ENCODE measurements at places on chromosomes 5 and 9. TPM values are rescaled to one million over a fixed set of nuclear protein-coding genes. Genes with fewer than 3 reads are reported as not detected.

- H3K4me1 ChIP-seq: no peaks in the 10 kb centered on the region
- no peak overlapping the region for H3K4me3 ChIP-seq
- DNase-seq: no peak
- H3K36me3 ChIP-seq: no peaks in the 10 kb centered on the region
- no peak overlapping the region for H3K27ac ChIP-seq
- H3K27me3 ChIP-seq: no peaks in the 10 kb centered on the region
Measured at GRCh38 chr5:88183255-88183654, 85.4 kb downstream of the TMEM161B start.

- H3K27ac ChIP-seq: no peak overlapping the region
- H3K4me3 ChIP-seq: no peak overlapping the region
- no peaks in the 10 kb centered on the region for H3K36me3 ChIP-seq
- DNase-seq: no peak
Measured at GRCh38 chr5:24381861-24382489, 262.8 kb downstream of the CDH10 start.

DNA sequence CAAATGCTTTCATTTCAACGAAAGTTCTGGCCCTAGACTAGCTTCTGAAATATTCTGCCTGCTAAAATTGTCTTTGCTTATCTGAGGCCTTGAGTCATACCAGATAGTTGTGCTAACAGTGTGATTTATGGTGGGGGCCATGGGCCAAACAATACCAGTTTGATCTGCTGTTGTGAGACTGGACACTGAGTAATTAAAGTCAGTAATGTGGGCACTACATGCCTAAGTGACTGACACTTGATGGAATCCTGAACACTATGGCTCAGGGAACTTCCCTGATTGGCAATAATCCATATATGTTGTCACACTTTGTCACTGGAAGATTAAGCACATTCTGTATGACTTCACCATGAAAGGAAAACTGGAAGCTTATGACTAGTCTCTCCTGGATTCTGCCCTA lies 127.6 kb upstream of the CYLC2 start:
- H3K4me3 ChIP-seq: no peak overlapping the region
- peak overlapping the region; percentile 65 for H3K27ac ChIP-seq
- H3K4me1 ChIP-seq: no peaks in the 10 kb centered on the region
- DNase-seq: no peak

GRCh38 chr5:122311497-122311960 lies 508 bp upstream of the SNCAIP start:
- peak overlapping the region; percentile 52 for H3K27ac ChIP-seq
- H3K4me1 ChIP-seq: peaks cover 21% of the 10 kb centered on the region
- no peak for DNase-seq
- no peaks in the 10 kb centered on the region for H3K27me3 ChIP-seq
- no peaks in the 10 kb centered on the region for H3K36me3 ChIP-seq

- H3K36me3 ChIP-seq: no peaks in the 10 kb centered on the region
- H3K27me3 ChIP-seq: no peaks in the 10 kb centered on the region
- no peak overlapping the region for H3K27ac ChIP-seq
- no peak overlapping the region for H3K4me3 ChIP-seq
Measured at GRCh38 chr5:57549566-57549965, 67.0 kb upstream of the ACTBL2 start.

DNA sequence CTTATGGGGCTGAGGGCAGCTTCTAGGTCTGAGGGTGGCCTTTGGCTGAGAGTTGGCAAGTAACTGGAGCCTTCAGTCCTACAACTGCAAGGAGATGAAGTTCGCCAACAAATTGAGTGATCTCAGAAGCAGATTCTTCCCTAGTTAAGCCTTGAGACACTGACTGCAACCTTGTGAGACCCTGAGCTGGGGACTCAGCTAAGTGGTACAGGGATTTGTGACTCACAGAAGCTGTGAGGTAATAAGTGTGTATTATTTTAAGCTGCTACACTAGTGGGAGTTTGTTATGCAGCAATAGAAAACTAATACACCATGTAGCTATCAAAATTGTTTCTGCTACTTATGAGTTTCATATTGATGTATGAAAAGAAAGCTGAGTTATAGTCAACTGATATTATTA lies 279.2 kb downstream of the PIK3R1 start:
- DNase-seq: no peak
- H3K27me3 ChIP-seq: no peaks in the 10 kb centered on the region
- no peak overlapping the region for H3K4me3 ChIP-seq
- H3K27ac ChIP-seq: no peak overlapping the region
- no peaks in the 10 kb centered on the region for H3K4me1 ChIP-seq

- H3K4me1 ChIP-seq: no peaks in the 10 kb centered on the region
- no peak for DNase-seq
- H3K27me3 ChIP-seq: no peaks in the 10 kb centered on the region
Measured at GRCh38 chr5:45225571-45226031, 416.9 kb downstream of the MRPS30 start.

- H3K27ac ChIP-seq: no peak overlapping the region
- DNase-seq: no peak
- H3K36me3 ChIP-seq: no peaks in the 10 kb centered on the region
- peaks cover 11% of the 10 kb centered on the region for H3K27me3 ChIP-seq
- H3K4me1 ChIP-seq: no peaks in the 10 kb centered on the region
Measured at GRCh38 chr5:174688441-174689354, 35.7 kb upstream of the MSX2 start.

PCDHA4 gene
- 0.43 TPM for total RNA-seq

FOXD4 gene
- not detected for total RNA-seq

TPPP gene
- 15.7 TPM for total RNA-seq
